Stimulated activated CD4-positive, alpha-beta T cell treated with anti-CD3 and anti-CD28 coated beads, TNF-alpha, amount 100 ng/mL, for 1 hour (primary cell): ENCODE measurements at places on chromosomes 4 and X.

GRCh38 chr4:76969495-76969894 lies 19.9 kb downstream of the SEPTIN11 start:
- no peak for DNase-seq

GRCh38 chr4:85864259-85865205 lies 389.6 kb downstream of the ARHGAP24 start:
- DNase-seq, result no peak

GRCh38 chr4:138334346-138335016 lies 92.3 kb upstream of the SLC7A11 start:
- no peak for DNase-seq

DNA sequence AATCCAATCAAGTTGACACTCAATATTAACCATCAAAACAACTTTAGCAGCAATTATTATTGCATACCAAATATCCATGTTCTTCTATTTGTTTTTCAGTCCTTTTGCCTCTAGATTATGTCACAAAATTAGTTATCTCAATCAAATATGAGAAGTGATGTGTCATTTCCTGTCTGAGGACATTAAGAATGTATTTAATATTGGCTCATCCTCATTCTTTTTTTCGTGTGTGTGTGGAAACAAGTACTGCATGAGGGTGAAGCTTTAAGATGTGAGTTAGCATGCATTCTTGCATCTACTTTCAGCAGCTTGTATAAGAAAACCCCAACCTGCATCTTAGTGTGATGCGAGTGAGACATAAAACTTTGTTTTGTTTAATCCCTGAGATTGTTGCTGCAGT lies 301.4 kb downstream of the GRIA2 start:
- no peak for DNase-seq

GRCh38 chr4:109319684-109320083 lies 17.2 kb upstream of the COL25A1 start:
- no peak for DNase-seq

GRCh38 chr4:24729119-24729730 lies 66.1 kb upstream of the SOD3 start:
- no peak for DNase-seq
